ENCODE measurements at places on chromosomes 1 and 21.

GRCh38 chr21:38660333-38661196, 145.2 kb upstream of the ETS2 start:
- no peak for DNase-seq
- H3K4me3 ChIP-seq: peak overlapping the region; percentile 42
- H3K36me3 ChIP-seq: no peaks in the 10 kb centered on the region
- H3K27me3 ChIP-seq: peaks cover 28% of the 10 kb centered on the region
- H3K4me1 ChIP-seq: peaks cover 16% of the 10 kb centered on the region
- H3K27ac ChIP-seq: no peak overlapping the region

- no peak for DNase-seq
- no peak overlapping the region for H3K4me3 ChIP-seq
- no peaks in the 10 kb centered on the region for H3K27me3 ChIP-seq
- H3K27ac ChIP-seq: no peak overlapping the region
- no peaks in the 10 kb centered on the region for H3K4me1 ChIP-seq
- H3K36me3 ChIP-seq: no peaks in the 10 kb centered on the region
These were observed 27.0 kb downstream of the ZC3H11B start for GRCh38 chr1:219585837-219586455.

DNA sequence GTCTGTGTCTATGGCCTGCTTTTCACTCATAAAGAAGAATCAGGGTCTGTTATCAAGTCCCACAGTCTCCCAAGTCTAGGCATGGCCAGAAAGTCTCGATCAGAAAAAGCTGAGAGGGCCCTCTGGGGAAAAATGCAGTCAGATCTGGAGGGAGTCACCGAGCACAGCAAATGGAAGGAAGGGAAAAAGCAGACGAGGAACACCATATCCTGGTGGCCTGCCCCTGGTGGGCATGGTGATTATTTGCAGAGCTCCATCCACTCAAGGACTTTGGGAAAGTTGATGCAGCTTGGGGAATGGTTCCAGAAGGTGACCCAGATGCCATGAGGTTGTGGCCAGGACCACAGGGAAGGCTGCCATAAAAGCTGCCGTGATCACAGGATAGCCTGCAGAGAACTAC, 189.1 kb downstream of the CLIC6 start:
- H3K27me3 ChIP-seq: 0 out of 2 replicates have a peak, but pooled peaks cover 3% of the 10 kb centered on the region
- no peak overlapping the region for H3K4me3 ChIP-seq
- no peaks in the 10 kb centered on the region for H3K4me1 ChIP-seq
- H3K27ac ChIP-seq: no peak overlapping the region
- no peaks in the 10 kb centered on the region for H3K36me3 ChIP-seq

GRCh38 chr1:9135073-9135836, 6.4 kb upstream of the GPR157 start:
- no peaks in the 10 kb centered on the region for H3K4me1 ChIP-seq
- H3K27me3 ChIP-seq: no peaks in the 10 kb centered on the region
- no peaks in the 10 kb centered on the region for H3K36me3 ChIP-seq
- DNase-seq: no peak
- H3K27ac ChIP-seq: no peak overlapping the region

GRCh38 chr1:31718327-31718897, 14.6 kb upstream of the COL16A1 start:
- H3K27ac ChIP-seq: no peak overlapping the region
- H3K4me1 ChIP-seq: peaks cover 2% of the 10 kb centered on the region
- H3K27me3 ChIP-seq: no peaks in the 10 kb centered on the region
- H3K4me3 ChIP-seq: no peak overlapping the region

DNA sequence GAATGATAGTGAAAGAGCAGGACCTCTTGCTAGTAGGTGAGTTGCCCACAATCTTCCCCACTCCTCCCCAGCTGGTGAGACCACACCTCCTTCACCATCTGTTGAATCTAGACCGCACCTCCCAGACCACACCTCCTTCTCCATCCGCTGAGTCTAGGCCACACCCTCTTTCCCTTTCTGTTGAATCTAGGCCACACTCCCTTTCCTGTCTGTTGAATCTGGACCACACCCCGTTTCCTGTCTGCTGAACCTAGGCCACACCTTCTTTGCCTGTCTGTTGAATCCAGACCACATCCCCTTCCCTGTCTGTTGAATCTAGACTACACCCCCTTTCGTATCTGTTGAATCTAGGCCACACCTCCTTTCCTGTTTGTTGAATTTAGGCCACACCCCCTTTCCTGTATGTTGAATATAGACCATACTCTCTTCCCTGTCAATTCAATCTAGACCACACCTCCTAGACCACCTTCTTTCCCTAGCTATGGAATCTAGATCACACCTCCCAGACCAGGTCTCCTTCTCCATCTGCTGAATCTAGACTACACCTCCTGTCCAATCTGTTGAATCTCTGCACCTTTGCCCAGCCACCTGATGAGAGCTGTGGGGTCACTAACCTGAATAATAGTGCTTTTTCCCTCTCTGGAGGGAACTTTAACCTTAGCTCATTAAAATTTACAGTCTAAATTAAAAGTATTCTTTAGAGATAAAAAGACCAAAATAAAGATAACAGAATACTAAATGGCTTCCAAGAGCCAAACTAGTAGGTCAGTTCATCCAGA, 116.3 kb downstream of the DAB1 start:
- H3K27ac ChIP-seq: no peak overlapping the region
- no peaks in the 10 kb centered on the region for H3K27me3 ChIP-seq
- no peaks in the 10 kb centered on the region for H3K4me1 ChIP-seq
- no peaks in the 10 kb centered on the region for H3K36me3 ChIP-seq
- DNase-seq: no peak
- no peak overlapping the region for H3K4me3 ChIP-seq

GRCh38 chr1:231701306-231701705, 74.7 kb downstream of the DISC1 start:
- H3K27ac ChIP-seq: no peak overlapping the region
- no peaks in the 10 kb centered on the region for H3K4me1 ChIP-seq
- H3K36me3 ChIP-seq: no peaks in the 10 kb centered on the region
- no peaks in the 10 kb centered on the region for H3K27me3 ChIP-seq
- DNase-seq: no peak

DNA sequence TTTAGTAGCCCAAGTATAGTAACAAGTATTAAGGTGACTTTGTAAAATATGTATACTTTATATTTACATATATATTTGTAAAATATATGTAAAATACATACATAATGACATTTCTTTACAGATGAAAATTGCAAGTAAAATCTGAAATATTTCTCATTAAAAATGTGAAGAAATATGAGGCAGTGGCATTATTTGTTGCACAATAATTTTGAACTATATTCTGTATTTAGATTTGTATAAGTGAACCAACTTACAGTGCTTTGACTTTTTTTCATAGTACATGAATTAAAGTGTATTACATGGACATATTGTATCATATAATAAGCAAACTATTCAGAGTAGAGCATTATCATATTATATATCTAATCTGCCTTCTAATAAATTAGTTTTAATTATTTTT, 60.3 kb downstream of the ANGPTL1 start:
- no peaks in the 10 kb centered on the region for H3K36me3 ChIP-seq
- no peaks in the 10 kb centered on the region for H3K27me3 ChIP-seq
- no peak for DNase-seq
- no peak overlapping the region for H3K4me3 ChIP-seq
- H3K4me1 ChIP-seq: no peaks in the 10 kb centered on the region
- no peak overlapping the region for H3K27ac ChIP-seq

DNA sequence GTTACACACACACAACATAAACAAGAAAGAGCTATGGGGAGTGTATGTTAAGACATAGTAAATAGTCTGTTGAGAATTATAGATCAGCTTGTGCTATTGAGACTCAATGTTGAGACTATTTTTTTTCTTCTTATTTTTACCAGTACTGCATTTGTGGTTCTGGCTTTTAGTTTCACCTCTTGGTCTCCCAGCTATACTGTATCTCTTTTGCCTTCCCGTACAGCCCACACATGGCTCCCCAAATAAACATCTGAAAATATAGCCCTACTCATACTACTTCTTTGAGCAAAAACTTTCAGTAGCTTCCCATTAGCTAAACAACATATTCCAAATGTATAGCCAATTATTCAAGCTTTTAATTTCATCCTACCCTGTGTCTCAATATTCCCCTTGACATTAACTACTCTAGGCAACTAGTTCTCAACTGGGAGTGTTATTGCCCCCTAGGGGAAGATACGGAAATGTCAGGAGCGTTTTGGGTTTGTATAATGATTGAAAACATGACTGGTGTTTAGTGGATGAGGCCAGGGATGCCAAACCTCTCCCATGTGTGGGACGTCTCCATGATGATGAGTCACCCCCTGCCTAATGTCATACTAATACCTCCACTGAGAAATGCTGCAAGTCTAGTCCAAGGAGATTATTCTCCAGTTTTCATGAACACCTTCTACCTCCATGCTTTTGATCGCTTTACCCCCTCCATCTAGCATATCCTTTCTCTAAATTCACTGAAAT, 6.8 kb downstream of the RPE65 start:
- no peak for DNase-seq
- no peaks in the 10 kb centered on the region for H3K4me1 ChIP-seq
- no peak overlapping the region for H3K27ac ChIP-seq
- no peaks in the 10 kb centered on the region for H3K27me3 ChIP-seq
- no peak overlapping the region for H3K4me3 ChIP-seq

GRCh38 chr1:230083746-230084407, 16.8 kb downstream of the GALNT2 start:
- no peak overlapping the region for H3K27ac ChIP-seq
- no peak overlapping the region for H3K4me3 ChIP-seq
- no peaks in the 10 kb centered on the region for H3K27me3 ChIP-seq
- H3K4me1 ChIP-seq: peaks cover 15% of the 10 kb centered on the region
- H3K36me3 ChIP-seq: no peaks in the 10 kb centered on the region
- DNase-seq: no peak

DNA sequence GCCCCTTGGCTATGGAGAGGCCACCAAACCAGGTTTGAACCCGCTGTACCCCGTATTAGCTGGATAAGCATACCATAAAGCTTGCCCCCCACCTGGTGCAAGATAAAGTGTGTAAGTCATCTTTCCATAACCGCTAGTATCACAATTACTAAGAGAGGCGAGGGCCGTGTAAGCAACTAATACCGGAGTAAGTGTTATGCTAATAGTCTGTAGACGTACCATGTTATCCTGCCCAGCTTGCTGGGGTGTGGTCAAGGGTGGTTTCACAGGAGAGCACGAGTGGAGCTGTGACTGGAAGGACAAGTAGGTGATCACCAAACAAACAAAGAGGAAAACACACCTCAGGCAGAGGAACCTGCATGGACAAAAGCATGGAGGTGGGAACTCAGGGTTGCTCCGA, 3.6 kb upstream of the TNFRSF1B start:
- H3K36me3 ChIP-seq: no peaks in the 10 kb centered on the region
- peaks cover 31% of the 10 kb centered on the region for H3K27me3 ChIP-seq
- H3K4me1 ChIP-seq: no peaks in the 10 kb centered on the region
- no peak overlapping the region for H3K4me3 ChIP-seq
- no peak for DNase-seq

- peaks cover 20% of the 10 kb centered on the region for H3K4me1 ChIP-seq
- H3K27ac ChIP-seq: no peak overlapping the region
- no peaks in the 10 kb centered on the region for H3K27me3 ChIP-seq
- no peaks in the 10 kb centered on the region for H3K36me3 ChIP-seq
These were observed 2.8 kb upstream of the AHDC1 start for GRCh38 chr1:27606708-27607238.

GRCh38 chr1:108962681-108963051, 618 bp downstream of the CLCC1 start:
- no peak for DNase-seq
- H3K36me3 ChIP-seq: no peaks in the 10 kb centered on the region
- peak overlapping the region; percentile 91 for H3K4me3 ChIP-seq
- H3K27me3 ChIP-seq: no peaks in the 10 kb centered on the region

DNA sequence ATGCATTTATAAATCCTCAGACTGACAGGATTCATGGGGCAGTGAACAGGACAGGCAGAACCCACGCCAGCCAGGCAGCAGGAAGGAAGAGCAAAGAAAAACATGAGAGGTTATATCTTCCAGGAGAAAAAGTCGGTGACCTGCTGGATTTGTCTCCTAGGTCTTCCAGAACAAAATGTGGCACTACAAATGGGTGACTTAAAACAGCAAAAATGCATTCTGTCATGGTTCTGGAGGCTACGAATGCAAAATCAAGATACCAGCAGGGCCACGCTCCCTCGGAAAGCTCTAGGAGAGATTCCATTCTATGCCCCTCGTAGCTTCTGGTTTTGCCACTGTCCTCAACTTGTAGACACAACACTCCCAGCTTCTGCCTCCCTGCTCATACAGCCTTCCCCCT, 63.4 kb downstream of the PSMG1 start:
- H3K36me3 ChIP-seq: no peaks in the 10 kb centered on the region
- H3K4me1 ChIP-seq: no peaks in the 10 kb centered on the region
- H3K27ac ChIP-seq: no peak overlapping the region
- DNase-seq: no peak

- no peaks in the 10 kb centered on the region for H3K27me3 ChIP-seq
- H3K27ac ChIP-seq: no peak overlapping the region
- DNase-seq: no peak
- no peak overlapping the region for H3K4me3 ChIP-seq
These were observed 27.5 kb upstream of the SLAMF9 start for GRCh38 chr1:159981351-159982055.

DNA sequence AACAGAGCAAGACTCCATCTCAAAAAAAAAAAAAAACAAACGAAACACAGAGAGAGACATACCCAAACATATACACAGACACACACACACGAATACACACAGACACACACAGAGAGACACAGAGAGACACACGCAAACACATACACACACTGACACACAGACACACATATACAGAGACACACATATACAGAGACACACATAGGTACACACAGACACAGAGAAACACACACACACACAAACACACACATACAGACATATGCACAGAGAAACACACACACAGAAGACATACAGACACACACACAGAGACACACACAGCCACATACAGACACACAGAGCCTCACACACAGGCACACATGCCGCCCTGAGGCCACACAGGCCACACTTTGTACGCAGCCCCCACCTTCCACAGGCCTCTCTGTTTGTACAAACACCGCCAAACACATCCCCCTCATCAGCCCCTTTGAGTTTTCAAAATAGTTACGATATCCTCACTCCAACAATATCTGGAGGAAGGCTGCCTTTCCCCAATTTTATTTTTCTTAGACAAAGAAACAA, 57.5 kb upstream of the ABCG1 start:
- H3K4me3 ChIP-seq: no peak overlapping the region
- no peaks in the 10 kb centered on the region for H3K36me3 ChIP-seq
- no peak for DNase-seq
- H3K4me1 ChIP-seq: peaks cover 2% of the 10 kb centered on the region
- H3K27me3 ChIP-seq: no peaks in the 10 kb centered on the region

DNA sequence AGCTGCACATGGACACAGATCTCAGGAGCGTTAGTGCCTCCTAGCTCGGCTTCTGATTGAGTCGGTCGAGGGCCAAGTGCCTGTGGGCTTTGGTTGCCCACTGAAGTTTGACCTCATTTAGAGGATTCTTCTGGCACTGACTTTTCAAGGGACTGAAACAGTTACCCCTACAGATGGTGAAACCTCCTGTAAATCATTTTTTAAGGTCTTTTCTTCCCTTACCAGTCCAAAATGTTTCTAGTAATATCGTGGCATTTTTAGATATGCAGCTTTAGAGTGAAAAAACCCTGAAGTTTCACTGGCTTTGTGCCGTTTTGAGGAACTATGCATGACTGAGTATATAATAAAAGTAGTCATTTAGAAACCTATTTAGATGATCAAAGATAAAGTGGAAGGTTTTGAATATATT, 34.7 kb upstream of the L1TD1 start:
- no peaks in the 10 kb centered on the region for H3K36me3 ChIP-seq
- H3K4me3 ChIP-seq: no peak overlapping the region
- no peak overlapping the region for H3K27ac ChIP-seq
- H3K27me3 ChIP-seq: no peaks in the 10 kb centered on the region
- H3K4me1 ChIP-seq: no peaks in the 10 kb centered on the region
- DNase-seq: no peak

GRCh38 chr1:216600730-216601609, 122.3 kb downstream of the ESRRG start:
- DNase-seq: peak; percentile 77
- no peaks in the 10 kb centered on the region for H3K4me1 ChIP-seq
- H3K4me3 ChIP-seq: peak overlapping the region; percentile 71
- H3K36me3 ChIP-seq: no peaks in the 10 kb centered on the region
